Hematopoietic multipotent progenitor cell treated with erythropoietin and hydrocortisone succinate and interleukin-3 and kit ligand, for 8 days (in vitro differentiated cells): ENCODE measurements at places on chromosomes 16 and 17.

DNA sequence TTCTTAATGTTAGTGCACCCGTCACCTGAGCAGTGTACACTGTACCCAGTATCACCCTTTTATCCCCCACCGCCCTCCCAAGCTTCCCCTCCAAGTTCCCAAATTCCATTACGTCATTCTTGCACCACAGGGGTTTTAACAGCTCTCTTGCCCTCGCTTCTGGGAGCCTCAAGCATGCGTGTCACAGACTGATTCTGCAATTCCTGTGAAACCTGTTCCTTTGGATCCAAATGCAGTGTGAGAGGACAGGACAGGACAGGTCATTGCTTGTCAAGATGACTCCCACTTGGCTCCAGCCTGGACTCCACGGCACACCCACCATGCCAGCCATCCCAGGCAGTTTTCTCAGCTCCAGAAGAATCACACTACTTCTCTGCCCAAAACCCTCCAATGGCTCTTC lies 44.1 kb downstream of the CYB5D2 start:
- no peak for DNase-seq

GRCh38 chr17:55264278-55264644 lies 499 bp upstream of the HLF start:
- DNase-seq = no peak

- no peak for DNase-seq
Measured at GRCh38 chr17:37637956-37638355, 5.3 kb downstream of the DDX52 start.

DNA sequence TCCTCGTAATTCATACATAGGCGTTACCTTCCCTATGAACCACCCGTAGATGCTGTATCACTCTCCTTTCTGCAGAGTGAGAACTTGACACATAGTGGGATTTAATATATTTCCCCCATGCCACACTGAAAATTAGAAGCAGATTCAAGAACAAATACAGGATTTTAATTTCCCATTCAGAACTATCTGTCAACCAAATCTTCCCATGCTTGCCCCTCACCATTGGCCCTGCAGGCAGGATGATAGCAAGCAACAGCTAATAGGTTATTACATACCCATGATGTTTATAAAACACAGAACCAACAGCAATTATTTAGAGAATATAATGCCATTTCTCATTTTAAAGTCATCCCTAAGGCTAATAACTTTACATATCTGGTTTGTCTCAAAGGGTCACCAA lies 55.0 kb upstream of the GNAO1 start:
- DNase-seq = no peak

DNA sequence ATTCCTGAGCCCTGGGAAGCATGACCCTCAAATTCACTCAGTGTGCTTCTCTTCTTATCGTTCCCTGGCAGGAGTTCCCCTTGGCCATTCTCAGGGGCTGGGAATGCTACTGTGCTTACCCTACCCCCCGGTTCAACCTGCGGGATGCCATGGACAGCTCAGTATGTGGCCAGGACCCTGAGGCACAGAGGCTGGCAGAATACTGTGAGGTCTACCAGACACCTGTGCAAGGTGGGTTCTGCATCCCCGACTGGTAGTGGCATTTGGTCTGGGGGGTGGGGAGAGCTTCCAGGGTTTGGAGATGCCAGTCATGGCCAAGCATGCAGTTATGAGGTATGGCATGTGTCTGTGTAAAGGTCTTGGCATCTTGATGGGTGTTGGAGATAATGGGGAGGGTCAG lies 39.4 kb downstream of the WSCD1 start:
- DNase-seq = no peak

- no peak for DNase-seq
Measured at GRCh38 chr16:48963306-48963705, 318.3 kb downstream of the CBLN1 start.

GRCh38 chr16:89199241-89200123 lies 855 bp downstream of the SLC22A31 start:
- DNase-seq = no peak

DNA sequence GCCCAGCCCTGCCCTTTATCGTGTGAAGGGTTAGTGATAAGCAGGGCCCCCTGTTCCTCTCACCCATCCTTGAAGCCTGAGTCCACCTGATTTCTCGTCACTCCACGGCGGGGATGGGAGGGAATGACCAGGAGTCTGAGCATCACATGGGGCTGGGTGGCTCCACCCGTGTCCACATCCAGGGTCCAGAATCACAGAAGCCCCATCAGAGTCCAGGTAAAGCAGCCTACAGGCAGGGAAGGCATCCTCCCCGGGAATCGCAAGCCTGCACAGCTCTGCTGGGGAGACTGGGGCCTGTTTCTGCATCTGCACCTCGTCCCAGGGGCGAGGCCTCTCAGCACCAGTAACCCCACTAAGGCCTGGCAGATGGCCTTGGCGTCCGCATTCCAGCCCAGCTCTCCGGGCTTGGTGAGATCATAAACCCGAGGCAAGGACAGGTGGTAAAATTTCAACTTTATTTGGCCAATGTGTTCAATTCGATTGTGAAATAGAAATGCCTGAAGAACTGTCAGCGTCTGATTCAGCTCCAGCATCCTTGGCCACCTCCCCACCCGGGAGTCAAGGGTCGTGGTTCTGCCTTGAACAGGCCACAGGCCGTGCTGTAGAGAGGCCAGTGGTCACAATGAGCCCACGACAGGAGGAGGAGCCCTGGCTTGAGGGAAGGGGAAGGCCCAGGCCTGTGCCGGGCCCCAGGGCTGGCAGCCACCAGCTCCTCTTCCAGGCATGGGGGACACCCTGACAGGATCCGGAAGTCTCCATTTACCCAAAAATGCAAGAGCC lies 8.1 kb upstream of the PPP1R27 start:
- DNase-seq = no peak

DNA sequence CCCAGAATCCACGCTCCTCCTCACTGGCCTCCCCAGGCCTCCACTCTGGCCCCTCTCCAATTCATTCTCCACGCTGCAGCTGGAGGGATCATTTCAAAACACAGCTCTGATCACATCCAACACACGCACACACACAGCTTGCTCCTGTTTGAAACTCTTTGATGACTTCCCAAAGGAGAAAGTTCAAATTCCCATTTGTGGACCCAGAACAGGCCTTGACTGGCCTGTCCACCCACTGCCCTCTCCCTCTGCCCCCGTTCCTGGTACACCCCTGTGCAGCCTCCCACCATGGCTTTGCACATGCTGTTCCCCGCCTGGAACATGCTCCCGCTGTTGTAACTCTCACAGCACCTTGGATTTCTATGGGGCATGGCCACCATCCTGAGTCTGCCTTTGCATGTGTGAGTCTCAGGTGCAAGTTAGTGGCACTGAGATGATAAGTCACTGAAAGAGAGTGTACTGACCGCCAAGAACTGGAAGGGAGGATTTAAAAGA lies 100.0 kb downstream of the GSG1L start:
- DNase-seq = no peak

DNA sequence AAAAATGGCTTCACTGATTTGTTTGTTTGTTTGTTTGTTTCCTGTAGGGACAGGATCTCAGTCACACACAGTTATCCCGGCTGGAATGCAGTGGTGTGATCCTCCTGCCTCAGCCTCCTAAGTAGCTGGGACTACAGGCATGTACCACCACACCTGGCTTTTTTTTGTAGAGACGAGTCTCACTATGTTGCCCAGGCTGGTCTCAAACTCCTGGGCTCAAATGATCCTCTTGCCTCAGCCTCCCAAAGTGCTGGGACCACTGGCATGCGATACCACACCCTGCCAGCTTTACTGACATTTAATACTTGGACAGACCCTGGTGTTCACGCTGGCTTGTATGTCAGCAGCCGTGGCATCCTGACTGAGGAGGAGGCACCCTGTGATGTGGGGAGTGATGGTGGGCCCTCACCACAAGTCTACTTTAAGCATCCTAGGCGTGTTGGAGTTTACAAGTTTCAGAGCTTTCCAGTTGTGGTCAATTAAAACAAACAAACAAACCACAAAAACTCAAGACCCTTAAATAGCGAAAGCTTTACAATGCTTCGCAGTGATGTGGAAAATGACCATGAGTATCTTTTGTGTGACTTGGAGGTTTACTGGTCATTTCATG lies 5.1 kb downstream of the ABCA3 start:
- no peak for DNase-seq

GRCh38 chr16:86390335-86390734 lies 120.0 kb upstream of the FOXF1 start:
- DNase-seq = no peak
